ENCODE measurements at places on chromosomes 2 and 18.

DNA sequence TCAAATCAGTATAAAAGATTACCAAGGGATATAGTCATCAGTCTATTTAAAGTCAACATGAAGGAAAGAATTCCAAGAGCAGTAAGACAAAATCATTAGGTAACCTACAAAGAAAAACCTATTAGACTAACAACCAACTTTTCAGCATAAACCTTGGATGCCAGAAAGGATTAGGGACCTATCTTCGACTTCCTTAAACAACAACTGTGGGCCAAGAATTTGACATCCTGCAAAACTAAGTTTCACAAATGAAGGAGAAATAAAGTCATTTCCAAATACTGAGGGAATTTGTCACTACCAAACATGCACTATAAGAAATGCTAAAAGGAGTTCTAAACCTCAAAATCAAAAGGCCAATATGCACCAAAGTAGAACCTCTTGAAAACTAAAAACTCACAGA is 147.9 kb upstream of the TFPI start:
- DNase-seq, result no peak

DNA sequence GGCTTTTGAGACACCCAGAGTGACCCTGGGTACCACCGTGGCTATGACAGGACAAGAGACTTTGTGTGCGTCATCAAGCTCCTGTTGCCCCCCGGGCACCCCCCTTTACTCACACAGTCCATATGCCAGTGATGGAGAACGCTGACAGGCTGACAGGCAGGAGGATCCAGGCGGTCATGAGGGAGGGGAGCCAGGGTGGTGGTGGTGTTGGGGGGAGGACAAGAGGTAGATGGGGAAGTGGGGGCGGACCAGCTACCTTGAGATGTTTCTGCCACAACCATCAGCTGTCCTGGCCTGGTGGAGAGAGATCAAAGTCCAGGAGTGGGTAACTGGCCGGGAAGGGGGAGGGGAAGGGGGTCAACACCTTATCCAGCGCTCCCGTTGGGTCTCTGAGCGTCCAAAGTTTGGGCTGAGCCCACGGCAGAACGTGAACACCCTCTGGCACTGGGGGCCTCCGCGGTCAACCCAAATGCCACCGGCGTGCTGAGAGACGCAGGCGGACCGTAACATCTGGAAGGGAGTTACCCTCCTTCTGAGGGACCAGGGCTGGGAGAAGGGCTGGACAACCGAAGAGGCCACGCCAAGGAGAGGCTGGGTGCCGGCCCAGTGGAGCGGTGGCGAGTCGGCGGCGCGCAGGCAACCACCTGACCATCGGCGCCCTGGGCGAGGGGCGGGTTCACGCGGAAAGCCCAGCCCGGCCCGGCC is 575 bp downstream of the TMEM150A start:
- no peak for DNase-seq

DNA sequence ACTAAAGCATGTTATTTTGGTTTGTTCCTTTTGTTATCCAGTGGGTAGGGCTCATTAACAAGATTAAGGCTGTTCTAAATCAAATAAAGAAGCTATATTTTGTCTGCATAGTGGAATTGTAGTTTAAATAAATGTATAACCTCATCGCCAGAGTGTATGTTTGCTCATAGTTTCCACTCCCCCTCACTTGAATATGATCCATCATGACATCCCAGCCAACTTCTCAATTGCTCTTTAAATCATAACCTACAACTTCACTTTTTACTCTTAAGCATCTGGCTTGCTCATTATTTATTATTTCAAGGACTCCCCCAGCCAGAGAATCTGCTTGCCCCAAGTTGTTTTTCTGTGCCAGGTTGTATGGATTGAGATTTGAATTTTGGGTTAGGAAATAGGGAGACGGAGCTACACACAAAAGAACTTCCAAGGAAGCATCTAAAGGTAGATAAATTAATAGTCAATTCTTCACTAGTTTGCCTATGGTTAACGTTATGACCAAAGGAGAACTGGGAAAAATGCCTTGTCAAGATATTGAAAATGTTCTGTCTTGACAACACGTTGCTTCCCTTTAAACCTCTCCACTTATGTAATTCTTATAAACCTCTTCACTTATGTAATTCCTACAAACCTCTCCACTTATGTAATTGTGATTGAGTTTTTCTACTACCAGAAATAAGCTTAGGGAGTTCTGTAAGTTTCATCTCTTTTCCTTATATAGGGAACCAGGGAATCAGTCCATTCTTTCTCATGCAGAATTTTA is 55.4 kb upstream of the UPP2 start:
- no peak for DNase-seq

- no peak for DNase-seq
Observed at GRCh38 chr2:212109217-212109616, 429.4 kb downstream of the ERBB4 start.

- no peak for DNase-seq
Observed at GRCh38 chr2:108345951-108346350, 31.8 kb upstream of the SULT1C4 start.

DNA sequence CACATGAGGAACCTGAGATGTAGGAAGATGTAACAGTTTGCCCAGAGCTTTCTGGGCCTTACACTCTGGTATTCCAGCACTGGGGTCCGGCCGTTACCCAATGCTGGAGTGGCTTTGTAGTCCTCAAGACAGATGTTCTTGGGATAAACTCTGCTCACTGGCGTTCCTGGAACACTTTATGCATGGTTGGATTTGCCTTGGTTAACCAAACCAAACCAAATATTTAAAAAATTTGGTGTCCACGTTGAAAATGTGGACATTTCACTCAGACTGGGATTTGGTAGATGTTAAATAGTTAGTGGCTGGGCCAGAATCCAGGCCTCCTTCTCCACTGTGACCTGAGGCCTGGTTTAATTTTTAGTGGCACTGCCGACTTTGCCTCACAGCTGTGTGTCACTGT is 81.5 kb downstream of the ACOXL start:
- DNase-seq, result no peak

DNA sequence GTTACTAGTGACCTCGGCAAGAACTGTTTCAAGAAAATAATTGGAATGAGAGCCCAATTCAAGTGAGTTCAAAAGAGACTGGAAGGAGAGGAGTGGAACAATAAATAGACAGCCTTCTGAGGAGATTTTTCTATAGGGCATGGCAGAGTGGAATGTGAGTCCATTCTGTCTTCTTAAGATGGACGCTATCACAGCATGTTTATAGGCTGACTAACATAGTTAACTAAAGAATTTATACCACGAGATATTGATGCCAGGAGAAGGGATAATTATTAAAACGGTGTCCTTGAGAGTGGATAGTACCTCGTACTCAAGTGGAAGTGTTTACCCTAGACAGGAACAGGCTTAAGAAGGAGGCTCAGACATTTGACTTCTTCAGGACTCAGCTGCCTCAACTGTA is 143.5 kb upstream of the RBBP8 start:
- DNase-seq, result no peak

DNA sequence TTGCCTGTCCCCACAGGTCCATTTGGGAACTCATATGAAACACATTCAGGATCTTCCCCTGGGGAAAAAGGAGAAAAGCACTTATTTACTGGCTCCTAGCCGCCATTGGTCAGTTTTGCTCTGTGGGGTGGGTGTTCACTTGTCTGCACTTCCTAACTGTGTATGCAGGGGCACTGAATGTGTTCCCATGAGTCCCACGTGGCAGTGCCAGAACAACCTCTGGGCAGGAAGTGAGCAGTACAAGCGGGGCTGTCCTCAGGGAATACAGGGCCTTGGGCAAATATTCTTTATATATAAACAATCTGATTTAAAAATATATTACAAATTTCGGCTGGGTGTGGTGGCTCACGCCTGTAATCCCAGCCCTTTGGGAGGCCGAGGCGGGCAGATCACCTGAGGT is 21.8 kb upstream of the CTIF start:
- DNase-seq, result no peak

- no peak for DNase-seq
Observed at GRCh38 chr2:75998451-75998850, 287.7 kb upstream of the GCFC2 start.

GRCh38 chr2:46335391-46336282 is 38.4 kb downstream of the EPAS1 start:
- DNase-seq, result no peak

DNA sequence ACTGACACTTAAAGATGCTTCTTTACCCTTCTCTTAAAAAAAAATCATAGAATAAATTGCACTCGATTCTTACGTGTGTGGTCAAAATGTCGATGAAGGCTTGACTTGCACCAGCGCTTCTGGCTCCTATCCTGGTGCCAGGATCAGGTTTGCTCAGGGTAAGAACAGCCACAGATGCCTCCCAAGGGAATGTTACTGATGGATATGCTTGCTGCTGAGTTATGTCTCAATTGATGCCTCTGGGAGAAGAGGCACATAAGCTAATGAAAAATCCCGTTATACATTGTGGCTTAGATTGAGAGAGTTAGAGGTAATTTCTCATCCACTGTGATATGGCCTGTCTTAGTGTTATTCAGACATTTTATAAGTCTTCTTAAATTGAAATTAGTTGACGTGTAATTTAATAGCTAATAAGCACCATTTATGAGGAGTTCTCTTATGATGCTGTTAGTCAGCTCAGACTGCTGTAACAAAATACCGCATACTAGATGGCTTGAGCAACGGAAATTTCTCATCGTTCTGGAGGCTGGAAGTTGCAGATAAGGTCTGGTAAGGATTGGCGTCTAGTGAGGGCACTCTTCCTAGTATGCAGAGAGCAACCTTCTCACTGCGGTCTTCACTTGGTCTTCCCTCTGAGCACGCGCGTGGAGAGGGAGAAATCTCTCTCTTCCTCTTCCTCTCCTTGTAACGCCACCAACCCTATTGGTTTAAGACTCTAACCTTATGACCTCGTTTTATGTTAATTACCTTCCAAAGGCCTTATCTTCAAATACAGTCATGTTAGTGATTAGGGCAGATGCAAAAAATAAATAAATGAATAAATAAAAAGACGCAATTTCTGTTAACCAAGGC is 116.6 kb upstream of the NOSTRIN start:
- no peak for DNase-seq

DNA sequence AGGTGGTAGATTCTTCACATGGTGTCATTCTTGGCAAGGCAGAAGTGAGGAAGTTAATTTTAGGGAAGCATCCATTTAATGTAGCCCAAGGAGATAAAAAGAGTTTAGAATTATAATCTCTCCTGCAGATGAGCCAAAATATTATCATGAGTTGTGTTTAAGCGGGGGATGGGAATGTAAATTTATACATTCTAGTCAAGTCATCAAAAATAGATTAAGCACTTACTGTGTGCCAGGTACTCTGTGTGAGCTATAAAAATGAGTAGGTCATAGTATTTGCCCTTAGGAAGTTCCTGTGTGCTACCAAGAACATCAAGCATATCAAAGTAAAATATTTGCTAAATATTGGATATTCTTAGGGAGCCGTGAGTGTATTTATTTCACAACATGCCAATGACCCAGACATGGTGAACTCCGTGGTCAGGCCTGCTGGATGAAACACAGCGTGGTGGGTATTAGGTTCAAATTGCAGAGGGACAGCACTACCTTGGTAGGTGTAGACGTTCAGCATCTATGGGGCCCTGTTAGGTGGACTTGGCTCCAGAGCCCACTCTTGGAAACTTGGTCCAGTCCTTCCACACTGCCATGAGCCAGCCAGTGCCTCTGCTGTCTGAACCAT is 37.4 kb downstream of the MEIS1 start:
- DNase-seq, result no peak

DNA sequence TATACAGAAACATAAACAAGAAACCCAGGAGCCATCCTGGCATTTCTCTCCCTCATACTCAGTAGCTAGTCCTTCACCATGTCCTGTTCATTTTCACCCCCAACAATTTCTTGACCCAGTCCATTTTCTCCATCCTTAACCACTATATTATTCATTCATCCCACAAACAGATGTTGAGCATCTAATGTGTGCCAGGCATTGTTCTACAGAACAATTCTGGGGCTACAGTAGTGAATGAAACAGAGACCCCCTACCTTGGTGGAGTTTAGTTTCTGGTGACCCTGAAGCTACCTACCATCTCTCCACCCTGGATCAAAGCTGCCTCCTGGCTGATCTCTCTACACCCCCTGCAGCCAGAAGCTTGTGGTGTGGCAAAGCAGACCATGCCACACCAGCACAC is 27.5 kb upstream of the BZW1 start:
- no peak for DNase-seq

DNA sequence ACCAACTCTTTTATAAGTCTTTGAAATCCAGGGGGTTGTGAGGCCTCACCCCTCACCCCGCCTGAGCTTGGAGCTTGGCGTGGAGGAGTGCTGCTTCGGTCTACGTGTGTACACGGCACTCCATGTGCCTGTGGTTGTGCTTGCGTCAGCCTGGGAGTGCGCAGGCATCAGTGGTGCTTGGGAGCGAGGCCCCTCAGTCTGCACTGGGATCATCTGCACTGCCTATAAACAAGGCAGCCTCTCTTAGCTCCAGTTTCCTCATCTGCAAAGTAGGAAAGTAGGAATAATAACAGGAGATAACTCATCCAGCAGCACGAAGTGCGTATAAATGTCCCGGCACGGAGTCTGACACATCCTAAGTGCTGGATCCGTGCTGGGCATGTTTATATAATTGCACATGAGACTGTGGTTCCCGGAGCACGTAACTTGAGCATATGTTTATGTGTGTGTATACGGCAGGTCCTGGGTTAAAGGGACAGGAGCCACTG is 1.2 kb downstream of the GYPC start:
- DNase-seq, result peak; percentile 74

- DNase-seq, result no peak
Observed at GRCh38 chr2:188193230-188193629, 98.4 kb upstream of the GULP1 start.

DNA sequence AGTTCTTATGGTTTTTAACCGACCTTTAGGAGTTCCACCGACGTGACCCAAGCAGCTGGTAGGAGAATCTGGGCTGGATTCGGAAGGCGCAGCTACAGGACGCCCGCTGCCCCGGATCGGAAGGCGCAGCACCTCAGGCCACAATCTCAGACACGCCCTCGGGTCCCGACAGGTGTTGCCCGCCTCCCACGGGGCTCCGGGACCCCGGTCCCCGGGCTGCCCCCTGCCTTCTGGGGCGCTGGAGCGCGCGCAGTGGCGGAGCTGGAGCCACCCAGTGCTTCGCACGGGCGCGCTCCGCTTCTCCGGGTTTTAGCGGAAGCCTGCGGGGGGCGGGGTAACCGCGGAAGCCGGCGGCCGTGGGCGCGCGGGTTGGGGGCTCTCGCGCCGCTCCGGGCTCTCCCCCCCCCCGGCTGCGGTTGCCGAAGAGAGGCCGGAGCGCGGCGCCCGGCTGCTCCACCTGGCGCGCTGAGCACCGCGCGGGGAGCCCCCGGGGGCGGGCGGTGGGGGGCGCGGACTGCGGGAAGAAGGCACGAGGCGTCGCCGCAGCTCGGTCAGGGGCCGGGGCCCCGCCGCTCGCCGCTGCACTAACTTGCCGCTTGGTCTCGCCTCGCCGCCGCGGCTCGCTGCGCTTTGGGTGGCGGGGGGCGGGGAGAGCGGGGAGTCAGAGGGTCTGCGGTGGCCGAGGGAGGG is 718.8 kb downstream of the DPP10 start:
- DNase-seq, result peak; percentile 5

DNA sequence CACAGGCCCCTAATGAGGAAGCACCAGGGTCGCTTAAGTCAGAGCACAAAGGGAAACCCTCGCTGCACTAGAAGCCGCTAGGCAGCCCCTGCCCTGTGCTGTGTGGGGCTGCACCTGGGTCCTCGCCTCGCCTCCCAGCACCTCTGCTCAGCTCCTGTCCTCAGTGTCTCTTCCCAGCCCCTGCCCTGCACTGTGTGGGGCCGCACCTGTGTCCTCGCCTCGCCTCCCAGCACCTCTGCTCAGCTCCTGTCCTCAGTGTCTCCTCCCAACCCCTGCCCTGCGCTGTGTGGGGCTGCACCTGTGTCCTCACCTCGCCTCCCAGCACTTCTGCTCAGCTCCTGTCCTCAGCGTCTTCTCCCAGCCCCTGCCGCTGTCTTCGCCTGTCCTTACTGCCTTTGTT is 342.8 kb downstream of the EIPR1 start:
- no peak for DNase-seq

All from activated CD4-positive, alpha-beta T cell treated with anti-CD3 and anti-CD28 coated beads for 36 hours (primary cell).